ENCODE measurements at places on chromosomes 4 and X.

GRCh38 chr4:142713282-142714030, 132.6 kb downstream of the INPP4B start:
- no peak for DNase-seq

DNA sequence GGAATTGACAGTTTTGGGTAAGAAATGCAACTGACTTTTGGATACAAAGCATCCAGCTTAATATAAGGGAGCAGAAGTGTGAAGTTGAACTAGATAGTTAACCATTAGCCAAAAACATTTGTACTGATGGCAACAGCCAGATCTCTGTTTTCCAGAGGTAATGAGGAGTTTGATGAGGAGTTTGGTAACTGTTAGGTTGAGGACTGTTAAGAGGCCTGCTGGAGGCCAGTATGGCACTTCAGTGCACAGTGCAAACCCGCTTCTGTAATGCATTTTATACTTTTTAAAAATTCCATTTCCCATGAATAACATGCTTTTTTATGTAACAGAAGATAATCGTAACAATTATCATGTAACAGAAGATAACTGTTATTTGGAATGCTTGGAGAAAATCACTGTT, 30.0 kb downstream of the CDKL5 start:
- no peak for DNase-seq

DNA sequence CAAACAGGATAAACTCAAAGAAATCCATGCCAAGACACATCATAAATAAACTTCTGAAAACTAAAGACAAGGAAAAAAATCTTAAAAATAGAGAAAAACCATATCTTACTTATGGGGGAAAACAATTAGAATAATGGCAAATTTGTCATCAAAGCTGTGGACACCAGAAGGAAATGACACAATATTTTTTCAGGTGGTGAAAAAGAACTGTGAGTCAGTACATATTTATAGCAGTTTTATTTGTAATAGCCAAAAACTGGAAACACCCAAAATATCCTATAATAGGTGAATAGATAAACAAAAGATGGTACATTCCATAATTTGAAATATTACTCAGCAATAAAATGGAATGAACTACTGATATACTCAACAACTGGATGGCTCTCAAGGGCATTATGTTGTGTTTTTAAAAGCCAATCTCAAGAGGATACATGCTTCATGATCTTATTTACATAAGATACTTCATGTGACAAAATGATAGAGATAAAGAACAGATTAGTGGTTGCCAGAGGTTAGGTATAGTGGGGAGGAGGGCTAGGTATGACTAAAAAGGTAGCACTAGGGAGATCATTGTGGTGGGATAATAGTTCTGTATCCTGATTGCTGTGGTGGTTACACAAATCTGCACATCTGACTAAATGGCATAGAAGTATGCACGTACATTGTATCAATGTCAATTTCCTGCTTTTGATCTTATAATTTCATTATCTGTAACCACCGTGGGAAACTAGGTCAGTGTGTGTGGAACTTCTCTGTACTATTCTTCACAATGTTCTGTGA, 191.9 kb downstream of the PPP1R2C start:
- no peak for DNase-seq

DNA sequence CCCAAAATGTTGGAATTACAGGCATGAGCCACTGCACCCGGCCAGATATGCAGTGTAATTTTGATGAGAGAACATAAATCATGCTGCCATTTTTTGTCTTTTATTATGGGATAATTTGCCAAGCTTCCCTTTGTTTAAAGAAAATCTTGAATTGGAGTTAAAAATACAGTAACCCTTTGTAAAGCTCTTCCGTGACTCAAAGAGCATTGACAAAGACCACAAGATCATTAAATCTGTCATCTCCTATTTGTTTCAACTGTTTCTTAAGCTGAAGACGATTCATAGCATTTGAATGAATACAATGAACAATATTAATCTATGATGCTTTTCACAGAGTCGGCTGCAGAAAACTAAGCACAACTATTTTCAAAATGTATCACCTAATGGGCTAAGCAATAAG, 132.6 kb downstream of the ANAPC4 start:
- no peak for DNase-seq

DNA sequence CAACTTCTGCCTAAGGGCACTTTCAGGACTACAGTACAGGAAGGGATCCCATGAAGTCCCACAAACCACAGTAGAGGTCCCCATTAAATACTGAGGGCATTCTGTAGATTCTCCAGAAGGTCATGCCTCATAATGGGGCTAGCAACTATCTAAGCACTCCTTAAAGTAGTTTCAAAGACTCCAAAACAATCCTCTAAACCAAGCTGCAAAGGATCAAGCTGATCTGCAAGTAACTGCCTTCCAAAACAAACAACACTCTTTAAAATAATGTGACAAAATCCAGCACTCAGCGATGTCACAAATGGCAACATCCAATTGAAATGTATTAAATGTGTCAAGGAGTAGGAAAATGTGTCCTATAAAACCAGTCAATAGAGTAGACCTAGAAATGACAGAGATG, 118.7 kb downstream of the FRYL start:
- no peak for DNase-seq

DNA sequence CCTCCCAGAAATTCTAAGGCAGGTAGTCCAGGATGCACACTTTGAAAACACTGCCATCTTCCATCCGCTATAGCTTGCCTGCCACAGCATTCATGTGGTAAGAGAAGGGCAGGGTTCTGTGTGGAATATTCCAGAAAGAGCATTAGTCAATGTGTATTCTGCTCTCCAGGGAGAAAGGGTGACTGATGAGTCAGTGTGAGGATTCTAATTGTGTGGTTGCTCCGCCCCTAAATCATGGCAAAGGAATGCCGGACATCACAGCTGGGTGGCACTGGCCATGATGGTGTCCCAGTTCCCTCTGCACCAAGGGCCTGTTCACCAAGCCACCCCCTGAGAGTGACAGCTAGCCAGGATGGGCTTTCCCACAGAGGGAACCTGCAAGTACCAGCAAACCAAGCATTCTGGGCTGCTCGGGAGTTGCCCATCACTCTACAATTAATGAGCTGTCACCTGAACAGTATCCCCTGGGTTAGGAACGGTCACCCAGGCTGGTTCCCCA, 9.5 kb downstream of the IDS start:
- DNase-seq, result no peak

DNA sequence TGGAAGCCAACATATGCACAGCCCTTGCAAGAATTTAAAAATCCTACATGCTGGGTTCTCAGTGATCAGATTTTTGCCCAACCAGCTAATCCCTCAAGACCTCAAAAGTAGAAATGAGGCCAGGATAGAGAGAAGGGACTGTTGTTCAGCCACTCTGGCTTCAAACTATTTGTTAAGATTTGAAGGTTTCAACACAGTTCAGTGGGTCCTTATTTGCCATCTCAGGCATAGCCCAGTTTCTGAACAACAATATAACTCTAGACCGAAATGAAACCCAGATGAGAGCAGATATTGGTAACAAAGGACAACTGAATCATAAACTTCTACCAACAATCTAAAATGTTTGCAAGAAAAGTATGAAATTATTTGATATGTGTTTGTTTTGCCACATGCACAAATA, 237.3 kb downstream of the NR3C2 start:
- no peak for DNase-seq

DNA sequence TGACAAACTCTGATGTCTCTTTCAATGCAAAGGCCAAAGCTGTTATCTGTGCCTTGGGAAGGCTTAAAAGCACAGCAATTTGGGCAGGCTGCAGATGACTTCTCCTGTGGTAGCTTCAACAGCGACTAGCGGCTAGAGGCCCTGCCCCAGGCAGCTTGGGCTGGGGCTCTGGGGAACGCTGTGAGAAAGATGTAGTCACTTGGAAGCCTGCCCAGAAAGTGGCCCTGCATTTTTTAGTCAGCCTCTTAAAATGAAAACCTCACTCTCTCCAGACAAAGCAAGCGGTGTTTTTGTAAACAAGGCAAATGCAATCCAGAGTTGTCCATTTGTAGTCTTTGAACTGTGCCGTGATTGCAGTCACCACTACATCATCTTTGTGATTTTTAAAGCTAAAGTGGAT, 27.5 kb downstream of the PCYT1B start:
- DNase-seq, result no peak

- DNase-seq, result no peak
These were observed 824.0 kb downstream of the STIM2 start for GRCh38 chr4:27684610-27685011.

Measured in stimulated activated CD8-positive, alpha-beta memory T cell treated with anti-CD3 and anti-CD28 coated beads, Interleukin-4, amount 100 ng/mL, for 1 hour (primary cell).